ENCODE measurements at places on chromosomes 7 and 10.

DNA sequence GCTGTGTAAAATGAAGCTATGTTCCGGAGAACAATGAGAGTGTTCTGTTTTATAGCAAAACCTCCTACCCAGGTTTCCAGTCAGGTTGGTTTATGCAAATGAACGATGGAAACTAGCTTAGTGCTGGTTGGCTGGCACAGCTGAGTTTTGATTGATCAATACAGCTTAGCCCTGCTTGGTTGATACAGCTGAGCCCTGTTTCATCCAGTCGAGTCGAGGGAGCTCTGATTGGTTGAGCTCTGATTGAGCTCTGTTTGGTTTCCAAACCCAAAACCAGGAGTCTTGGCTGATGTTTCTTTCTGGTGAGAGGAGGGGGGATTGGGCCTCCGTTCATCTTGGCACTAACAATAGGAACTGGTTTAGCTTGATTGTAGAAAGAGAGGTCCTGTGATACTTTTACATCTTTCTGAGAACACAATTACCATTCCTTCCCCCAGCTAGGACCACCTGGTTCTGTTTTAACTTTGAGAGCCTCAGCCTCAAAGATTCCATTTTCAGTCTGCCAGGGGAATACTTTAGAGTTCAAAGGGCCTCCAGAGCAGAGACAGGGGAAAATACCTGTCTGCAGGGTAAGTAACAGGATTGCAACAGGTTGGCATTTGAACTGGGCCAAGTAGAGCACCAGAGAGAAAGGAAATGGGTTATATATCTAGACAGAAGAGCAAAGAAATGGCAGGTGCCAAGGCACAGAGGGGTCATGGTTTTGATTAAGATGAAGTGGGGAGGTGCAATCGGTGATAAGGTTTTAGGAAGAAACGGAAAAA, 210.9 kb downstream of the GRM8 start:
- no peak for DNase-seq

GRCh38 chr10:77563638-77564270, 73.9 kb downstream of the KCNMA1 start:
- no peak for DNase-seq

- no peak for DNase-seq
Measured at GRCh38 chr10:131320860-131321604, 9.5 kb upstream of the TCERG1L start.

GRCh38 chr7:117582219-117582704, 102.4 kb downstream of the CFTR start:
- DNase-seq = no peak

DNA sequence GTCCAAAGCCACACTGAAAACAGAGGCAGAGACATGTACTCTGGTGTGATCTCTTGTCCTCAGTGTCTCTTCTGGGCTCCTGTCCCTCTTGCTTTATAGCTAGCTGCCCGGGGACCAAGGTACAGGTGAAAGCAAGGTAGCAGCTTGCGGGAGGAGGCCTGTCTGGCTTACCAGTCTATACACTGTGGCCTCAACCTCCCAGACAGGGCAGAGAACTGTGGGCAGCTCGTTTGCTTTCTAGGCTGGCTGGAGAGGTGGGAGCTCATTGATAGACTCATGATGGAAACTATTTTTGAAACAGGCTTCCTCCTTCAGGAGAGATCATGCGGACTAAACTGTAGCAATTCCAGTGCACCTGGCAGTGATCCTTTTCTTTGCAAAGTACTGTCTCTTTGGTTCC, 4.6 kb downstream of the CYREN start:
- DNase-seq = no peak

- no peak for DNase-seq
Measured at GRCh38 chr7:9921326-9921725, 1052.3 kb upstream of the PHF14 start.

- DNase-seq = no peak
Measured at GRCh38 chr10:121494296-121494695, 103.9 kb downstream of the FGFR2 start.

DNA sequence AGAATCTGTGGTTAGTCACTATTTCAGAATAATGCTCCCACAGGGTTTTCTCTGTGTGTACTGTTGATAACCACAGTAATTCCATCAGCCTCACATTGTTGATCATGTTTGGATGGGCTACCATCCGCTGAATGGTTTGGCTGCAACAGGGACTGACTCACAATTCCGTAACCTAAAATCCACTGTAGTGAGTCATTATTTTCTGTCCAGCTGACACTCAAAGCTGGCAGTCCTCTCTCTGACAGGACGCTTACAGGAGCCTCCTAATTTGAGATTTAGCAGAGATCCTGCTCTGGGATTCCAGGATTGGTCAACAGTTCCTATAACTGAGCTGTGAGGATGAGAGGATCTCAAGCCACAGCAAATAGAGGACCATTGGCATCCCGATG, 32.7 kb downstream of the VWA2 start:
- no peak for DNase-seq

DNA sequence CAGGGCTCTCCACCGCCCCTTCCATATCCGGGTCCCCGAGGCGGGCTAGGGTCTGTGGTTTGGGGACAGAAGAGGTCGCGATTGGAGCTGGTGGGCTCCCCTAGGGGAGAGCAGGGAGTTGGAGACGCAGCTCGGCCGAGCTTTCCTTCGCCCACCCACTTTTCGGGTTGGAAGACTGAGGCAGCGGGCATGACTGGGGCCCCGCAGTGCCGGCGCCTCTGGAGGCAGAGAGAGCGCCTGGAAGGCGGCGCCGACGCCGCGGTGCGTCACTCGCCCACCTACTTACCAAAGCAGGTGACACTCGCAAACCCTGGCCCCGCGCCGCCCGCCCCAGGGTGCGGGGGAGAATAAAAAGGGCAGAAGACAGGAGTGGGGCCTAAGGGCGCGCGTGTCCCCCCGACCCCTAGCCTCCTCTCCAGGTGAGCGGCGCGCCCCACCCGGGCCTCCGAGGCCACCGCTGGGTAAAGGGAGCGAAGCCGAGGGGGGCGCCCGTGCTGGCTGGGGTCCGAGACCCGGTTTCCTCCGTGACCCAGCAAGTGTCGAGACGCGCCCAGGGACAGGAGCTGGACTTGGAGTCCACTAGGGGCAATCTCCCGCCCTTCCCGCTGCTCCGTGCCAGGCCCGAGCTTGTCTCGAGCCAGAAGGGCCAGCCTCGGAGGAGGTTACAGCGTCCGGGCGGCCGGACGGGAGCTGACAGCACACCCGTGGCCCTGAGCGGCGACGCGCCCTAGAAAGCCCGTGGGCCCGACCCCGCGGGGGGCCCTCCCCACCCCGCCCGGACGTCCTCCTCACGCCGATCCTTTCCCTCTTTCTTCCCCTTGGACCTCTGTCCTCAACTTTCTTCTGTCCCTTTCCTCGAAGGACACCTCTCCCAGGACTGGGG, 34.4 kb upstream of the GRID1 start:
- DNase-seq = peak; percentile 81

- no peak for DNase-seq
Measured at GRCh38 chr7:158726277-158726807, 21.7 kb upstream of the NCAPG2 start.

- no peak for DNase-seq
Measured at GRCh38 chr10:4883079-4883739, 57.2 kb downstream of the AKR1E2 start.

Data from activated CD4-positive, alpha-beta T cell treated with anti-CD3 and anti-CD28 coated beads for 4 hours (primary cell).